Kidney glomerular epithelial cell (primary cell): ENCODE measurements at places on chromosomes 1 and 21.

DNA sequence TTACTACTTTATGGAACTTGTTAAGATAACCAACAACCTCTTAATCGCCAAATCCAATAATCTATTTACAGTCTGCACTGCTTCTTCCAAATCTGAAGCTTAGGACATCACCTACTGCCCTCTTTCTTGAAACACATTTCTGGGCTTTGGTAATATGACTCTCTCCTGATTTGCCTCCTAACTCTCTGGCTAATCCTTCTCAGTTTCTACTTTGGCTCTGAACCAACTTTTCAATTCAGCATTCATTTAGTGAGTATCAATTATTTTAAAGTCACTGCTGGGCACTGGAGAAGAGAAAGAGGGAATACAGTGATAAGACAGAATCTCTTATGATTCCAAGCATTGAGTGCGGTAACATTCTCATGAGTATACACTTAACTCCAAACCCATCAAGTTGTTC lies 275.0 kb downstream of the AKT3 start:
- DNase-seq, result no peak

DNA sequence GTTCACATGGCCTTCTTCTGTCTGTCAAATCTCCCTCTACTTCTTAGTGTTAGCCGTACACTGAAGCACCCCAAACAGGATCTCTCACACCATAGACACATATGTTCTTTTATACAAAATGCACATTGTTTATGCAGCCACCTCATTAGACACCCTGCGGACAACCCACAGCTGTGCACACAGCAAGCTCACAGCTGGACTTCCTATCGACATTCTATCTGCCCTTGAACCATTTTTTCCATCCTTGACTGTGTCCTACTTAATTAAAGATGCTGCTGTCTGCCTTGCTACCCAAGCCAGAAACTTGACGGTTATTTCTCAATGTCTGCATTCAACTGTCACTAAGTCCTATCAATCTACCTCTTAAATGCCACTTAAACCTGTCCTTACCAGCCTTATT lies 3.2 kb upstream of the ZBTB21 start:
- no peak for DNase-seq

DNA sequence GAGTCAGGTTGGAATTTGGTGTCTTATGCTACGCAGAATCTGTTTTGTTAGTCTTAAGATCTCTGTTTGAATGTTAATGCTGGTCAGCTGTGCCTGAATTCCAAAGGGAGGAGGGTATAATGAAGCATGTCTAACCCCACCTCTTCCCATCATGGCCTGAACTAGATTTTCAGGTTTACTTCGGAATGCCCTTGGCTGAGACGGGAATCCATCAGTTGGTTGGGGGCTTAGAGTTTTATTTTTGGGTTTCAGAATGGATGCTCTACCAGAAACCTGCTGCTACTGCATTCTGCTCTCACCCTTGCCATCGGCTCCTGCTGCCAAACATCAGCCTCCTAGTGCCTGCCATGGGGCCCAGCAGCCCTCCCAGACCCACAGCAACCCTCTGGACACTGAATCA lies 24.1 kb upstream of the ETV3 start:
- DNase-seq, result no peak

- DNase-seq, result peak; percentile 66
Measured at GRCh38 chr1:89780721-89781120, 40.1 kb upstream of the LRRC8D start.

GRCh38 chr1:57340334-57341070 lies 83.4 kb downstream of the DAB1 start:
- no peak for DNase-seq

DNA sequence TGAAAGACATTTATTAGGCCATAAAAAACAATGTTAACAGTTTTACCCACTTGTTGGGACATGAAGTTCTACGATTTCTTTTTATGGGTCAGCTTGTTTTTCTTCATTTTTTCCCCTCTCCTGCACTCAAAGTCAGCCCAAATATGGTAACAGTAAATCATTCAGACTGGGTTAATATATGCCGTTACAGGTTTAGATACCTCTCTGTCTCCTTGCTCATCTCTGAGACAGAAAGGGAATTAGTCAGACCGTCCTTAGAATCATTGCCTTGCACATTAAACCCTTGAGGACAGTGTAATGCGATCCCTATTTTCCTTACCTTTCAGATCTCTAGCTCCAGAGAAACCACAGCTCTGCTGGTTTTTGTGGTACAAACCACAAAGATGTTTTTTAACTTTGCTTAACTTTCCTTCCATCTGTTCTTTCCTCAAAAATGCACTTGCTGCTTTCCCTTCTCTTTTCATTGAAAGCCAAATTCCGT lies 613.3 kb downstream of the PLPP3 start:
- peak; percentile 70 for DNase-seq

DNA sequence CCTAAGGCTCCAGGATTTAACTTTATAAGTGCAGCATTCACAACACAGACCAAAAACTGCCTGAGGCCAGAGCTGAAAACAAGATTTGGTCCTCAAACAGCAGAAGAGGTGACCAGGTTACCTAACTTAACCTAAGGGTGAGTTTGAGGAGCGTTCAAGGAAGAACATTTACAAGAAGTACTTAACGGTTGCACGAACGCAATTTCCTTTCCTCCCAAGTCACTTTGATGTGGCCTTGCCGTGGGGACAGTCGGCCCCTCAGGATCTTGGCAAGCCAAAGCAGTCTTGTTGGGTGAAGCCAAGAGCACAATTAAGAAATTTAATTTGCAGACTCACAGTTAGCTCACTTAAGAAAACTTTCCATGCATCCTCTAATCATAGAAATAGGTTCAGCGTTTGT lies 202.6 kb upstream of the COA6 start:
- DNase-seq, result no peak

GRCh38 chr1:19715334-19716203 lies 50.9 kb downstream of the HTR6 start:
- peak; percentile 90 for DNase-seq

- DNase-seq, result no peak
Measured at GRCh38 chr1:15411593-15412137, 2.0 kb downstream of the EFHD2 start.

- no peak for DNase-seq
Measured at GRCh38 chr21:24737296-24737850, 869.9 kb downstream of the MRPL39 start.

DNA sequence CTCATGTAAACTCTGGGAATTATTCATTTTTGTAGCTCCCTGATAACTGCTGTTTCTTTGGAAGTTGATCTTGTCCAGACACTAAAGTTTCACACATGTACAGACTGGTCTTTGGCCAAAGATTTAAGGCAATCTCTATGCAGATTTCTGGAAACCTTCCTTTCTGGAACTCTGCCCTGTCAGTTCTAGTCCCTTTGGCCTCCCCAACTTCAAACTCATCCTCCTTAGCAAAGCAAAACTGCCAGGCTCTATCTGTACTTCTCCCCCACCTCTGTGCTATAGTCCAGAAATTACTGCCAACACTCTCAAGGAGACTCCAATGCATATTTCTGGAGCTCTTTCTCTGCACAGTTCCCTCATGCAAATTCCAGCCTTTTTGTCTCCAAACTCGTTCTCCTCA lies 36.5 kb downstream of the C1orf198 start:
- no peak for DNase-seq

- no peak for DNase-seq
Measured at GRCh38 chr1:22350171-22350923, 101.3 kb upstream of the ZBTB40 start.

- no peak for DNase-seq
Measured at GRCh38 chr1:164769486-164770130, 210.6 kb downstream of the PBX1 start.

DNA sequence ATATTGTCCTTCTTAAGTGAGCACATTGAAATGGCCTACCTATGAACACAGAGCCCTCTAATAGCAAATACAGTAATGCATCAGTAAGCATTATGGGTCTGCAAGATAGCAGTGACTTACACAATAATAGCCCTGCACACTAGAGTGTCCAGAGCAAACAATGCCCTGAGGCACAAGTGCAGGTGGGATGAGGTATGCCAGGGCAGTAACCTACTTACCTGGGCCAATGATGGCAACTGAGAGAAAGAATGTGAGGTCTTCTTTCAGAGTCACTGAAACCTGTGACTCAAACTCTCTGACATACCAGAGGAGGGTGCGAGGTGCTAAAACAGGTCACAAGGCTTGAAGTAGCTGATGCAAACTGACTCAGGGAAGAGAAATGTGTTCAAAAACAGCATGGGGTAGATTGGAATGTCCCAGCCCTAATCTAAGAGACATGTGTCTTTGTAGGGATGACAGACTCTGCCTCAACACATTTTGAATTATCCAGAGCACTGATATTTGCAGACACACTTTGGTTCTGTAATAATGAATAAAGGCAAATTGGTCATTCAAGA lies 168.5 kb upstream of the RUNX1 start:
- DNase-seq, result peak; percentile 87

DNA sequence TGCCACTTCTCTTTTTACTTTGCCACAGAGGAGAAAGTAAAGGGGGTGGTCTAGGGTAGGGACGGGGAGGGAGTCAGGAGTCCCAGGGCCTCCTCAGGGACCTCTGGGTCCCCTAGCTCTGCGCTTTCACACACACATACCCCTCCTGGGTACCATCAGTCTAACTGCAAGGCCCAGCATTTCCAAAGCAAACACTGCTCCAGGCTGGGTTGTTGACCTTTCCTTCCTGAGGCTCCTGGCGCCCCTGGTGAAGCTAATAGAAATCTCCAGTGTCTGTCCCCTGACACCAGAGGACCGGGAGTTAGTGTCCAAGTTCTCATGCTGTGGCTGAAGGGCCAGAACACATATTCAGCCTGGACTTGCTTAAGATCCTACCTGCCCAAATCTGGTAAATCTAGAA lies 3.9 kb downstream of the TMEM63A start:
- DNase-seq, result no peak

DNA sequence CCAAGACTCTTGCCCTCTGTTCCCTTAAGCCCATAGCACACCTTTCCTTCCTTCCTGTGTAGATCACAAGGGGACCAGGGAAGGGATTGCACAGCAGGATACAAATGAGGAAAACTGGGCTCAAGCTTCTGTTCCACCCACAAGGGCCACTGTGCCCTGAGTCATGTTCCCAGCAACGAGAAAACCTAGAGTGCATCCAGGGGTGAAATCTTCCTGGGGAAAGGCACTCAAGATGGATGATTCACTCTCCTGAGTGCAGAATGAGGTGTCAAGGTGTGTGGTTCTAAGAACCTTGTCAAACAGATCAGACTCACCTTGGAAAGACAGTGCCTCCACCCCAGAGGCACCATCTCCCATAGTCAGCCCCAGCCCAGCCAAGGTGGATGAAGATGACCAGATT lies 40.7 kb upstream of the EYA3 start:
- DNase-seq, result peak; percentile 78

DNA sequence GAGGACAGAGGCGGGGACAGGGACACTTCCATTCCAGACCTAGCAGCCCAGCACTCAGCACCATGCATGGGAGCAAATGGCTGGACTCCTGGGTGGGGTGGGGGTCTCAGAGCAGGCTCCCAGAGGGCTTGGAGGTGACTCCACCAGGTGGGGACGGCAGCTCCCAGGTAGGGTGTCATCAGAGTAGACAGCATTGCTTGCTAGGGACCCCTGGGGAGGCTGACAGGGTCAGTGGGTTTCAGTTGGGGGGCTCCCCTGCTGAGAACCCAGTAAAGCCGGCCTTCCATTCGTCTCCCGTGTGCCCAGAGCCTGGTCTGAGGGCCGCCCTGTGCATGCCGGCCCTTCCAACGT lies 4.8 kb upstream of the GJC2 start:
- DNase-seq, result no peak

- no peak for DNase-seq
Measured at GRCh38 chr1:119011116-119011515, 23.0 kb upstream of the TBX15 start.

- DNase-seq, result no peak
Measured at GRCh38 chr21:16040601-16041000, 310.8 kb downstream of the USP25 start.

GRCh38 chr21:15932726-15933125 lies 202.9 kb downstream of the USP25 start:
- peak; percentile 81 for DNase-seq

GRCh38 chr1:219566951-219567947 lies 45.7 kb downstream of the ZC3H11B start:
- DNase-seq, result peak; percentile 50

- no peak for DNase-seq
Measured at GRCh38 chr1:94535095-94535494, 6.5 kb downstream of the F3 start.

GRCh38 chr1:14655385-14655784 lies 56.9 kb downstream of the KAZN start:
- no peak for DNase-seq

GRCh38 chr1:100785470-100786052 lies 66.0 kb downstream of the VCAM1 start:
- no peak for DNase-seq

GRCh38 chr1:3697810-3698209 lies 45.5 kb downstream of the TP73 start:
- DNase-seq, result no peak
